CD8-positive, alpha-beta T cell (primary cell): ENCODE measurements at places on chromosomes 6 and 20.

DNA sequence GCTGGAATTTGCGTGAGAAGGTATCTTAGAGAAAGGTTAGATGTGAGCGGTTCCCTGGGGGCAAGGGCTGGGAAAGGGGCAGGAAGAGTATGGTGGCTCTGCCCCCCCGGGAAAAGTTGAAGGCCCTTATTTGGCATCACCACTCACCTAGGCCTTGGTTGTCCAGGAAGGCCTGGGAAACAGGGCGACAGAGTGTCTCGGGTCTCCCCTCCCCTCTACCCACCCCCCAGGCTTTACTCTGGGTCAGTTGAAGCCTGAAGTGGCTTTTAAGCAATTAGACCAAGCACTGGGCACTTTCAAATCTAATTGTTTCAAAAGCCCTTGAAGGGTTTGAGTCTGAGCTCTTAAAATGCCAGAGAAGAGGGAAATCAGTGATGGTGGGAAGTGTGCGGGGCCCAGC, 30.2 kb upstream of the FOXP4 start:
- no peak for DNase-seq

GRCh38 chr6:168017629-168018028, 20.2 kb downstream of the KIF25 start:
- no peak for DNase-seq

DNA sequence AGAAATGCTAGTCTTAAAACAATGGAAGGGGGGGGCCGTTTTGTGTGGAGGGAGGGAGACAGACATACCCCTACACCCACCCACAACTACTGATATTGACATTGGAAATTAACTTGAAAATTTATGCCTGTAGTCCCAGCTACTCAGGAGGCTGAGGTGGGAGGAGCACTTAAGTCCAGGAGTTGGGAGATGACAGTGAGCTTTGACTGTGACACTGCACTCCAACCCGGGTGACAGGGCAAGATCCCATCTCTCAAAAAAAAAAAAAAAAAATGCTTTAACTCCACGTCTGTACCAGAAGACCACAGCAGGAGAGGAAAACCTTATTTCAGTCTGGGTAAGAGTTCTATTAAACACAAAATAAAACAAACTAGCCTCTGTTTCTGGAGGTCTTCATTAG, 2.2 kb downstream of the TBC1D20 start:
- DNase-seq, result no peak

- DNase-seq, result no peak
These were observed 429.3 kb upstream of the SULF2 start for GRCh38 chr20:48214601-48215000.

DNA sequence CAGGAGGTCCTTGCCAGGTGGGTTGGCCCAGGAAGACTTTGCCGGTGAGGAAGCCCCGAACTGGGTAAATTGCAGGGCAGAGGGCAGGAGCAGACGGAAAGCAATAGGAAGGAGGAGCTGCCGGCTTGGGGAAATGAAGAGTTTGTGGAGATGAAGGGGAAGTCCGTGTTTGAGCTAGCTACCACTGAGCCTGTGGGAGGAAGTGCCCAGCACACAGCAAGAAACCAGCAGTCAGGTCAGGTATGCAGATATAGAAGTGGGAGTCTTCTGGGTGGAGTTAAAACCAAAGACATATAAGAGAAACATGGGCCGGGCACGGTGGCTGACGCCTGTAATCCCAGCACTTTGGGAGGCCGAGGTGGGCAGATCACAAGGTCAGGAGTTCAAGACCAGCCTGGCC, 34.7 kb downstream of the CD24 start:
- no peak for DNase-seq

- DNase-seq, result no peak
These were observed 115.1 kb upstream of the ARID1B start for GRCh38 chr6:156662025-156662445.

- no peak for DNase-seq
These were observed 70.8 kb downstream of the TULP4 start for GRCh38 chr6:158383057-158383456.

DNA sequence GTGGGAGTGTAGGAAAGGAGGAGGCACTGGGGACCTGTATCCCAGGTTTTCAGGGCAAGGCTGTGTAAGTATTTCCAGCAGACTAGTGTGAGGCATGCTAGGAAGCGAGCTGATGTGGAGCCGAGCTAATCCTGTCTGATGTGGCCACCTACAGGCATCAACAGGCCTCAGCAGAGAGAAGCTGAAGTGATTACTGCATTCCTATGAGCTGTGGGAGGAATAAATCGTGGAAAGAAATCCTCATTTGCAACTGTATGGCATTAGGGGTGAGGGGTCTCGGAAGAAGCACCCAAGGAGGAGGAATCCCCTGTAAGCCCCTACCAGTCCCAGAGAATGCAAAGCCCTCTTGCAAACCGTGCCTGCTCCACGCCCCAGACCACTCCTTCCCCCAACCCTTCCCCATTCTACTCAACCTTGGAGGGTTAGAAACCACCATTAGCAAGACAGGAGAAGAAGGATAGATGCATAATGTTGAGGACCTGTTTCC, 41.6 kb downstream of the C6orf15 start:
- DNase-seq, result no peak

DNA sequence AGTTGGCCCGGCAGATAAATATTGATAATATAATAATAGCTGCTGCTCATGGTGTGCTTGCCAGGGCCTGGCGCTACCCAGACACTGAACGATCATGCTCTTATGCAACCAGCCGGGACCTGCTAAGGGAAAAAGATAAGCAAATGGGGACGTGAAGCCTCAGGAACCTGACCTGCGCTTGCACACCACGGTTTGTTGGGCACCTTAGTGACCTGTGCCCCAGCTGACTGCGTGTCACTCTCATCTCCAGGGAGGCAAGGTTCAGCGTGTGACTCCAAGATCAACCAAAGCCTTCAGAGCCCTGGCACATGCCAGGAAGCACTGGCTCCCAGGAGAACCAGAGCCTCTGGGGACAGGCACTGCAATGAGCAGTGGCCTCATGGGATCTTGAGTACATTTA, 111.1 kb downstream of the AGPAT4 start:
- DNase-seq, result no peak

DNA sequence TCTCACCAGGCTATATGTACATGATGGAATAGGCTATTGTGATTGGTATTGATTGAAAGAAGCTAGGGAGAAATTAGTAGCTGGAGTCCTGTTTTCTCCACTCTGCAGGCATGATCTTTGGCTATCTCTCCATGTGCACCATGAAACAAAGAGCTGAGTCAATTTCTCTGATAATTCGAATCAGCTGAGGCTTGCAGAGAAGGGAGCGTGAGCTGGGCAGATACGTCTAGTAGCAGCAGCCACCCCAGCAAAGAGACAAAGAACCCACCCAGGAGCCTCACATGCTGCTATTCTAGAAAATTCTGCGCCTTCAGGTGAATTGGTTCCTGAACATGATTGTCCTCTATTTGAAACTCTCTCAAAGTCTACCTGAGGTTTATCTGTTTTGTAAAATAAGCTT, 6.9 kb upstream of the SGK1 start:
- no peak for DNase-seq

GRCh38 chr6:149065658-149066556, 251.6 kb upstream of the TAB2 start:
- DNase-seq, result peak; percentile 49

- no peak for DNase-seq
These were observed 196.4 kb downstream of the SIM1 start for GRCh38 chr6:100268326-100268725.

- no peak for DNase-seq
These were observed 4.0 kb upstream of the WTAP start for GRCh38 chr6:159723259-159723658.

GRCh38 chr6:48928937-48929336, 534.1 kb downstream of the MMUT start:
- no peak for DNase-seq

DNA sequence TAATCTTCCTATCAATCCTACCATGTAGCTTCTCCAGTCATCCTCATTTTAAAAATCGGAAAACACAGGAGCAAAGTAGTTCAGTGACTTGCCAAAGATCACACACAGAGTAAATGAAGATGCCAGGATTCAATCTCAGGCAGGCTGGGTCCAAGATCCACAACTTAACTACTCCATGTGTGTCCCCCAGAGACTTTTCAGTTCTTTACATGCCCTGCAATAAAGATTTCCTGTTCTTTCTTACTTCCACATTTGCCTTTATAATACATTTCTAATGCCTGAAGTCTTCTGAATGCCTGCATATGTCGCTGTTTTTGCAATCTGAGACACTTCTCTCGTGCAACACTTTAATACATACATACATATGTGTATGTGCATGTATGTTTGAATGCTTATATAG, 121.7 kb upstream of the MARCKS start:
- no peak for DNase-seq

GRCh38 chr6:132598473-132598872, 8.9 kb upstream of the TAAR5 start:
- no peak for DNase-seq

GRCh38 chr6:154289818-154290508, 66.6 kb downstream of the IPCEF1 start:
- DNase-seq, result no peak

GRCh38 chr20:20331156-20331555, 36.7 kb upstream of the INSM1 start:
- DNase-seq, result no peak

- no peak for DNase-seq
These were observed 47.0 kb downstream of the MAP3K5 start for GRCh38 chr6:136745300-136745699.

DNA sequence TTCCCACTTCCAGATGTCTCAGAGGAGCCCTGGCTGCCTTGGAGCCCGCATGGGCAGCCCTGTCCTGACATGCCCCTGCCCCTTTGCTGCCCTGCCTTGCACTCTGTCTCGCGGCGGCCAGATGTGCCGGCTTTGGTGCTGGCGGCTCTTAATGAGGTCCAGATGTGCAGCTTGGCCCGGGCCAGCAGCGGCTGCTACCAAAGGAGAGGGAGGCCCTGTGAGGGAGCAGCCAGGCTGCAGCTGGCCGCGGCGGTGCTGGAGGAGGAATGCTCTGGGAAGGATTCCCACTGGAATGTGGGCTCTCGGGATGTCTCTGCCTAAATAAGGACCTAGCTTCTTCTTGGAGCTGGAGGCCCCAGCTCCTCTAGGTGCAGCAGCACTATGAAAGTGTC, 72.4 kb downstream of the FGD2 start:
- DNase-seq, result no peak

DNA sequence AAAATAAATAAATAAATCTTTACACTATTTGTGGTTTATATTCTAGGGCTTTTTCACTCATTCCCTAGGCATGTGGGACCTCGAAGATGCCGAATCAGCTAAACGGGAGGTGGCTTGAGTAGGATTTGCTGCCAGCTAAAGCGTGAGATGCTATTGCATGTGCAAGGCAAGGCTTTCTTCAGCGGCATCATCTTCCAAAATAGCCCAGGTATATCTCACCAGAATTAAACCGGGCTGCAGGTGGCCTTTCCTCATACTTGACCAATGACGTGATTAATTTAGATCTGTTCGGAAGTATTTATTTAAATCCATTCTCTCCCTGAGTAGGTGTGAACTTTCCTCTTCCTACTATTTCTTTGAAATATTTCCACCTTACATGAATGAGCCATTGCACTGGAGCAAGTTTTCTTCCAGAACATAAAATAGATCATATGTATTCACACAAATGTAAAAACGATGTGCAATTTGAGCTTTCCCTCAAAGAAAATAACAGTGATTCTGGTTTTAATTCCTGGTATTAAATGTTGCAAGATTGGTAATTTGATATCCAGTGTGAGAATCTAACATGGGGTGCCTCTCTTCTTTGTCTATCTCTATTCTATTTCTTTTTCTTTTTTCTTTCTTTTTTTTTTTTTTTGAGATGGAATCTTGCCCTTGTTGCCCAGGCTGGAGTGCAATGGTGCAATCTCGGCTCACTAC, 24.3 kb upstream of the ZNF217 start:
- no peak for DNase-seq
